ENCODE measurements at places on chromosomes 1 and 21. TPM values are rescaled to one million over a fixed set of nuclear protein-coding genes. Genes with fewer than 3 reads are reported as not detected.

The TMEM125 gene
- total RNA-seq, result 41.0 TPM

DNA sequence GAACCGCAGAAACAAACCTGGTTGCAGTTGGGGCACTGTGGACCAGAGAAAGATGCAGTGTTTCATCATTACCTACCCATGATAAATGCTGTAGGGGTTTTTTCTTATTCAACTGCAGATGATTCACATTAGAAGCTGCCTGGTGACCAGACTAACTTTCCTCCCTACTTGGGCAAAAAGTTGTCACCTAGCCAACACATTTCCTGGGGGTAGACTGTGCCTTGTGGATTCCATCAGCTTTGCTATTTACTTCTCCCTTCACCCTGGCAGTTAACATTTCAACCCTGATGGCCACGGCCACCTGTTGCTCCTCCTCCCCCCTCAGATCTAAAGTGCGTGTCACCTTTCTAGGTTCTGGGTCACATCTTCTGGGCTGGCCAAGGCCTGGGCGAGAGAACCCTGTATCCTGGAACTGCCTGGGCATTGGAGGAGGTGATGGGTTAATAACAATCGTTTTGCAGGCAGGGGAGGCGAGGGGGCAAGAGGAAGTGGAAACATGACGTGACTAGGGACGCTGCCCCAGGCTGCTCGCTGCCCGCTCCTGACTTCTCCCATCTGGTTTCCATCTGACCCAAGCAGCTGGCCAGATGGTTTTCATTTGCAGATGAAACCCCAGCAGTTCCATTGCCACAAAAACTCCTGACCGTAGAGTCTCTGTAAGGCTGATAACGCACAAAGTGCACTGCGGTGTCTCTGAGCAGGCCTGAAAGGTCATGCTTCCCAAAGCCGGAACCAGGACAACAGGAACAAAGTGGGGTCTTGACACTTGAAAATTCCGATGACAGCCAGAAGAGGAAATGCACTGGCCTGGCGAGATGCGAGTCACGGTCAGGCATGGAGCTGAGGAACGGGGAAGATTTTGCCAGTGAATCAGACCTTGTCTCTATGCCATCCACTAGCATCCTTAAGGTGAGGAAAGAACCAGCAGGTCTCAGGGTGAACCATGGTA lies 36.6 kb downstream of the CAPZB start:
- H3K27ac ChIP-seq, result peak overlapping the region; percentile 84
- H3K36me3 ChIP-seq, result no peaks in the 10 kb centered on the region
- H3K27me3 ChIP-seq, result no peaks in the 10 kb centered on the region

DNA sequence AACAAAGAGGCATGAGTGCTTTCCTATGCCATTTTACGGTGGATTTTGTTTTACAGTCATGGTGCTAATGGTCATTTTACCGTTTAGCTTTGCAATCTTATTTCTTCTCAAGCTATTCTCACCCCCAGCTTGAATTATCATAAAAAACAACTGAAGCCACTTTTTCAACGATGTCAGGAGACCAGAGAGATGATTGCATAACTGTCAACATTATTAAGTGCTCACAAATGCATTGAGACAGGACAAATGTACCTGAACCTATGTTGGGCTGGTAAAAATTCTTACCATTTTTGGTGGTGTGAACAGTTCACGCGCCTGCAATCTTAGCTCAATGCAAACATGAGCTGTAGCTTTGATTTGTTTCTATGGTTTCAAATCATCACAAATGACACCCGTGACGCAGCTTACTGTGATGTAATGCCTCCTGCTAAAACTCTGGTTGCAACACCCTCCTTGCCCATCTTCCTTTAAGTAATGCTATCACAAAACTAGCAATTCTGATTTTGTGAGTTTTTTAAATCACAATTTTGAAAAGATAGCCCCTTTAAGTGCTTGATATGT lies 104.4 kb downstream of the UCHL5 start:
- no peaks in the 10 kb centered on the region for H3K36me3 ChIP-seq
- no peaks in the 10 kb centered on the region for H3K27me3 ChIP-seq
- DNase-seq, result no peak
- no peak overlapping the region for H3K4me3 ChIP-seq
- H3K27ac ChIP-seq, result no peak overlapping the region

The LCE1D gene
- not detected for total RNA-seq

The ALX3 gene
- total RNA-seq, result not detected

Measured in lung (tissue), 17 donors.